Muscle of leg (tissue), 16 donors: ENCODE measurements at places on chromosomes 7 and 10. TPM values are rescaled to one million over a fixed set of nuclear protein-coding genes. Genes with fewer than 3 reads are reported as not detected.
A peak's percentile ranks its signal among the peaks of the same experiment; 100 is the strongest.

- DNase-seq = no peak
Measured at GRCh38 chr7:120603366-120603765, 254.6 kb downstream of the TSPAN12 start.

- no peak for DNase-seq
Measured at GRCh38 chr10:14758451-14758850, 16.2 kb downstream of the FAM107B start.

- DNase-seq = no peak
Measured at GRCh38 chr10:102763037-102763607, 19.4 kb downstream of the WBP1L start.

DNA sequence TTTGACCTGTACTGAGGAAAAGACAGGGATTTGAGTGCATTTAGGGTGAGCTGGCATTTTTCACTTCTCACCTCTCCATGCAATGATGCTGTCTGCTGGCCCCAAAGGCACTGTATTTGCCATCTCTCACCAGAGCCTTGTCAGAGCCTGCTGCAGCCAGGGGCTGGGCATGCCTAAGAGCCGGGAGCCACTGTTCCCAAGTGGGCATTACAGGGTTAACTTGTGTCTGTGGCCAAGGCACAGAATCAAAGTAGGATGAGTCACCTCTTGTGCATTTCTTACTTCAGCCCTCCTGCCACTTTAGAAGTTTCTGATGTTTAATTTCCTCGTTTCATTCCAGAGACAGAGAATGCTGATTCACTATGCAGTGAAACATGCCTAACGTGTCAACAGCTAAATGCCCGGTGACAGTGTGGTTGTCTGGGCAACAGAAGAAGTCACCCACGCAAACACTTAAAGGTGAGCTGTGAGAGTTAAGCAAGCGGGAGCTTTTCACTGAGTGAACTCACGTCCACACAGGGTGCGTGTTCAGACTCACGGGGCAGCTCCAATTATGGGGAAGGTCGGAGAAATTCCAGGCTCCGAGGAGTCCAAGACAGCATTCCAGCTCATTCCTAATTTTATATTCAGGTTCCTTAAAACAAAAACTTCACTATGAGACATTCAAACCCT lies 57.1 kb upstream of the IGFBP3 start:
- DNase-seq = peak; percentile 68

DNA sequence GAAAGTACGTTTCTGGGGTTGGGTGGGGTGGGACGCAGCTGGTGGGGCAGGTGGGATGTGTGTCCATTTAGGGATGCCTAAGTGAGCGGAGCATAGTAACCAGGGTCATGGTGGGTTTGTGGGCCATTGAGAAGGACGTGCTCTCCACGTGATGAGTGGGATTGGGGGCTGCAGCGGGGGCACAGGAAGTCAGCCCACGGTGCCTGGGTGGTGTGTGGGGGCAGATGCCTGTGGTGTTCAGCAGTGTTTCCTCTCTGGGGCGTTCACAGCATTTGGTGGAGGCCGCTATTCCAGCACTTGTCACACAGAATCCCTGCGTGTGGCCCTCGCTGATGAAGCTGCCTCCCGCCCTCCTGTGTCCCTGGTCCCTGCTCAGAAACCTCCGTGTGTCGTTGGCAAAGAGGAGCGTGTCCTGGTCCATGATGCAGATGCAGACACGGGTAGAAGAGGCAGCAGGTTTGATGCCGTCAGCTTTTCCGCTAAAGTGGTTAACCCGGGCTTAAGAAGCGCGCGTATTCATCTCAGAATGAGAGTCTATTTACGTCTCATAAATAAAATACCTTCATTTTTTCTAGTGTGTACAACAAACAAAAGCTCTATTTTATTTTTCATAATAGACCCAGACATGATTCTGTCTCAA lies 274.2 kb downstream of the ADARB2 start:
- DNase-seq = no peak

DNA sequence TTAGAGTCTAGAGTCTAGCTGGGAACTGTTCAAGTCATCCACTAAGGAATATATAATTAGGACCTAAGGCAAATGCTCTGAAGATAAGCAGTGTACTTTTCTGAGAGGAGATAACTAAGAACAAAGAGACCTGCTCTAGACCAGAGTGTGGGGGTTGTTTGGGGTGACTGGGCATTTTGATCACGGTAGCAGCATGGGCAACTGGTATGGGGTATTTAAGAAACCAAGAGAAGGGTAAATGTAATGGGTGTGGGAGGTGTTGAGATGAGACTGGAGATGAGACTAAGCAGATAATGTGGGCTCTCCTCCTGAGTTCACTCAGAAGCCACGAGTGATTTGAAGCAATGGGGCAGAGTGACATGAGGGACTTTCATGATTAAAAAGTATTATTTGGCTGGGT lies 1082.9 kb downstream of the GATA3 start:
- no peak for DNase-seq

- DNase-seq = no peak
Measured at GRCh38 chr10:125765835-125766234, 9.8 kb downstream of the MMP21 start.

Gene WDR86
- 5.3 TPM for polyA plus RNA-seq

GRCh38 chr7:98616381-98617050 lies 569 bp upstream of the NPTX2 start:
- DNase-seq = no peak

DNA sequence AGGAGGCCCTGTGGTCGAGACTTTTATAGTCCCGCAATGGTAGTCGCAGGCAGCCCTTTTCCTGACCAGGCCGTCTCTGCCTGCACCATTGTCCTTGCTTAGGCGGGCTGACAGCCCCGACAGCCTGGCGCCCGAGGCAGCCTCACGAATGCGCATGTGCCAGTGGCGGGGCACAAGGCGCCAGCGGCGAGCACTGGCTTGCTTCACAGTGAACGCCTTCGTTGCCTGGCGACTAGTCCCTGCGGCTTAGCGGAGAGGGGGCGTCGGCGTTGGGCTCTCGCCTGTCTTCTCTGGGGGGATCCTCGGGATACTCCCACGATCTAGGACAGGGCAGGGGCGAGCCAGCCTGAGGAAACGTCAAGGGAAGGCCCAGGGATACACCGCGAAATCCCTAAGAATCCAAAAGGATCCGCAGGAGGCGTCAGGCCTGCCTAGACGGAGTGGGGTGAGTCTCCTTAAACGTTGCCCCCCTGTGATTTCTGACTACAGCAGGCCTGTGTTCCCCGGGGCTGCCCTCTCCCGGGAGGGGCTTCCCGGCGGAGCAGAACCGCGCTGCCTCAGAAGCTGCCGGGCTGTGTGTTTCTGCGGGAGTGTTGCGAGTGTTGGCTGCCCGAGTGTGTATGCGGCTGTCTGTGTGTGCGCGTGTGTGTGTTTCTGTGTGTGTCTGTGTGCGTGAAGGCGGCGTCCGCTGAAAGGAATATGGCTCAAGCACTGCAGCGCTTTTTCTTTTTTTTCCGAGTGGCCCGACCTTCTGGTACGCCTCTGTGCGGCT lies 20.5 kb upstream of the ZNF273 start:
- DNase-seq = peak; percentile 68

Gene ENKUR
- polyA plus RNA-seq = 0.35 TPM

DNA sequence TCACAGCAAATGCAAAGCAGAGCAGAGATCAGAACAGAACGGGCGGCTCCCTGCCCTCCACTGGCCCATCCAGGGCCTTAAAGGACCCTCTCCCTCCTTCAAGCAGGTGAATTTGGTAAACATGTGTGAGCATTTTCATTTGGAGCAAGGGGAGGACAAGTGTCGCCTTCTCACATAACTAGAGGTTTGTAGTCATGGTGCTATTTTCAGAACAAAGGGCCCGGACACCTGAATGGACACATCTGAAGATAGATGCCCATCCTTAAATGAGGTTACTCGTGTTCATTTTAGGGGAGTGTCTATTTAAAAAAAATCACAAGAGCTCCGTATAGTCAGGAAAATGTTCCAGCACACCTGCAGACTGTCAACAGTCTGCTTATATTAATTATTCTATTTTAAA lies 153.8 kb downstream of the PRKCQ start:
- no peak for DNase-seq

Gene CAV2
- 41.1 TPM for polyA plus RNA-seq

Gene PLXNA4
- polyA plus RNA-seq = 2.0 TPM

Gene JMJD1C
- 76.1 TPM for polyA plus RNA-seq

GRCh38 chr10:65313406-65313805 lies 1612.4 kb upstream of the LRRTM3 start:
- DNase-seq = no peak

Gene TLL2
- polyA plus RNA-seq = 1.6 TPM

DNA sequence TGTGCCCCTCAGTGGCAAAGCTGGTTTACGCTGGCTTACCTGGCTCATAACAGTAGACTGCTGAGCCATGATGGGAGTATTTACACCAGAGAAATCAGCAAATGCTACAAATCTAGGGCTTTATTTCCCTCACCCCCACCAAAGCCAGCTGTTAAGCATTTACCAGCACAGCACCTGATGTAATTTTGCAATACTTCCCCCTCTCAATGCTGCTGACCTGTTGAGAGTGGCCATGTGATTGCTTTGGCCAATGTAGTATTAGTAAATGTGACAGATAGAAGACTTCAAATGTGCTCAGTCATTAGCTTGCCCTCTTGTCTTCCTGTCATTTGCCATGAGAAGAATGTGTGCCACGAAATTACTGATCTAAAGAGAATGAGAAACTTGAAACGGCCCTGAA lies 46.6 kb downstream of the HERPUD2 start:
- no peak for DNase-seq

DNA sequence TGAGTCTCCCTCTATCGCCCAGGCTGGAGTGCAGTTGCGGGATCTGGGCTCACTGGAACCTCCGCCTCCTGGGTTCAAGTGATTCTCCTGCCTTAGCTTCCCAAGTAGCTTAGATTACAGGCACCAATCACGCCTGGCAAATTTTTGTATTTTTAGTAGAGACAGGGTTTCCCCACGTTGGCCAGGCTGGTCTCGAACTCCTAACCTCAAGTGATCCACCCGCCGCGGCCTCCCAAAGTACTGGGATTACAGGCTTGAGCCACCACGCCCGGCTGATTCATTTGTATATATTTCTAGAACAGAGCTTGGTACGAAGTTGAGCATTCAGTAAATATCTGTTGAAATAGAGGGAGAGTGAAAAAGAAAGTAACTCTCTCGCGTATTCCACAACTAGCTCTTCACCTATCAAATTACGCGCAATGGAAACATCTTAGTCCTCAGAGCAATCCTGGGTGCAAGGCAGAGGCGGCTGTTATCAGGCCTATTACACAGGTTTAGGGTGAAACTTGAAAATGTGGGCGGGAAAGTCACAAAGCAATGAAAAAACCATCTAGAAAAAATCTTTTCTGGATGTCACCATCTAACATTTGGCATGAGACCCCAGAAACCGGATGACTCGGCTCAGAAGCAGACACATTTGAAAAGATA lies 707 bp upstream of the GHITM start:
- no peak for DNase-seq

DNA sequence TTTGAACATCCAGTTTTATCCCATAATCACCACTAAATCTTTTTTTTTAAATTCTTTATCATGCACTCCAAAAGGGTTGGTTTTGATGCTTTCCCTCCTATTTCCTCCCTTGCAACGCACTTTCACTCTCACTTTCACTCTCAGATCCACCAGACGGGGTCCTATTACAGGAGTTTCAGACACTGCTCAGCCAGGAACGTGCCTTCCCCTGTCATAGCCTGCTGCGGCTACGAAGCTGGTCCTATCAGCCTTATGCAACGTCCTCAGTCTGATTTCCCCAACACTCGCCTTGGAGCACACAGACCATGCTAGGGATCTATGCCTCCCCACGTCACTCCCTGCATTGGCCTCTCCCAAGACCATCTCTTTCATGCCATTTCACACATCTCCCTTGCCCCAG lies 23.4 kb downstream of the ZPBP start:
- DNase-seq = peak; percentile 49

DNA sequence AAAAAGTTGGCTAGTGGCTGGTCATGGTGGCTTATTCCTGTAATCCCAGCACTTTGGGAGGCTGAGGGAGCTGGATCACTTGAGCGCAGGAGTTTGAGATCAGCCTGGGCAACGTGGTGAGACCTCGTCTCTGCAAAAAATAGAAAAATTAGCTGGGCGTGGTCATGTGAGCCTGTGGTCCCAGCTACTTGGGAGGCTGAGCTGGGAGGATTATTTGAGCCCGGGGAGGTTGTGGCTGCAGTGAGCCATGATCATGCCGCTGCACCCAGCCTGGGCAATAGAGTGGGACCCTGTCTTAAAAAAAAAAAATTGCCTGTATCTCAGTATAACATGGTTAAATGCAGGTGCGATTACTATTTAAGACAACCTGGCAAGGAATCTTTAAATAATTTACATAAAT lies 61.0 kb downstream of the ADD3 start:
- no peak for DNase-seq

- DNase-seq = no peak
Measured at GRCh38 chr10:59002011-59002410, 174.4 kb upstream of the PHYHIPL start.

- DNase-seq = no peak
Measured at GRCh38 chr7:74373536-74373935, 80.2 kb upstream of the GTF2IRD1 start.

GRCh38 chr10:77377034-77377433 lies 260.6 kb downstream of the KCNMA1 start:
- no peak for DNase-seq

- DNase-seq = no peak
Measured at GRCh38 chr7:132435016-132435990, 141.0 kb downstream of the PLXNA4 start.

DNA sequence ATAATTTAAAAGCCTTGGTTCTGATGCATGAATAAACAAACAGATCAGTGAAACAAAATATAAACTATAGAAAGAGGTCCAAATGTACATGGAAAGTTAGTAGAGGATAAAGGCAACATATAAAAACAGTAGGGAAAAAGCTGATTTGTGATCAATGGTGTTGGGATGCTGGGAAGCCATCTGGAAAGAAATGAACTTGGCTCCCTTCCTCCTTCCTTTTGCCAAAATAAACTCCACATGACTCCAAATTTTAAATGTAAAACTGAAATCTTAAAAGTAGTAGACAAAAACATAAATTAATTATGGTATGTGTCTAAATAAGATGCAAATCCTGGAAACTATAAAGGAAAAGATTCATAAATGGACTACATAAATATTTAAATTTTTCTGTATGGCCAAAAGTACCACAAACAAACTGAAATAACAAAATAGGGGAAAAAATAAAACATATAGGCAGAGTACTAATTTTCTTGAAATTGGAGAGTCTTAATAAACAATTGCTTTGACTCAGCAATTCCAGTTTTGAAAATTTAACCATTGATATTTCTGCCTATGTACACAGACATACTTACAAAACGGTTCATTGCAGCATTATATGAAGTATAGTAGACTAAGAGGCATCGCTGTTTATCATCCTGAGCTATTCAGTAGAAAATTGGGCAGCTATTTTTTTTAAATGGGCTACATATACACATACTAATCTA lies 77.0 kb upstream of the TRIM24 start:
- DNase-seq = peak; percentile 65

Gene PGAM2
- 351 TPM for polyA plus RNA-seq

Gene PDE6C
- 0.24 TPM for polyA plus RNA-seq
